IMR-90 (cell line): ENCODE measurements at places on chromosomes 4 and X.

DNA sequence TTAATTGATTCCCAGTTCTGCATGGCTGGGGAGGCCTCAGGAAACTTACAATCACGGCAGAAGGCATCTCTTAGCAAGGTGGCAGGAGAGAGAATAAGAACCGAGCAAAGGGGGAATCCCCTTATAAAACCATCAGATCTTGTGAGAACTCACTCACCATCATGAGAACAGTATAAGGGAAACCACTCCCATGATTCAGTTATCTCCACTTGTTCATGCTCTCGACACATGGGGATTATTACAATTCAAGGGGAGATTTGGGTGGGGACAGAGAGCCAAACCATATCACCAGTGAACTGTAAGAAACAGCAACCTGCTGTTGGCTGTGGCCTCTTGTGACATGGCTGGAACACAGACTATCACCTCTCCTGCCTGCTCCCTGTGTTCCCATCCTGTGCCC is 7.1 kb upstream of the CYTL1 start:
- no peak for DNase-seq

GRCh38 chr4:52861879-52862616 is at the start of gene RASL11B:
Gene RASL11B (plus strand): TSS chr4:52862317. CDS start chr4:52862508, 191 bp downstream.
- peak; percentile 52 for DNase-seq

- DNase-seq, result no peak
Observed at GRCh38 chr4:110544594-110544993, 68.6 kb downstream of the ENPEP start.

DNA sequence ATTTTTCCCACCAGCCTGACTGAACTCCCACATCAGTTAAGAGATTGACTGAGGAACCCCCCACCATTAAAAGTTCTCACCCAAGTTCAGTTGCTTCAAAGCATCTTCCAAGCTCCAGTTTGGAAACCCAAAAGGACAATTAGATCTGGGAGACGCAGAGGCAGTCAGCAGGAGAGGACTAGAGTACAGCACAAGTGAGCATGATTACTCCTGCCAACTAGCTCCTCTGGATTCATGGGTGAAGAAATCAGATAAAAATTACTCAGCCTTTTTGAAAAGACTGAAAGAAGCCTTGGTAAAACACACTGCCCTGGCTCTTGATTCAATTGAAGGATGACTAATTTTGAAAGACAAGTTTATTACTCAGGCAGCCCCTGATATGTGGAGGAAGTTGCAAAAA is 297.5 kb downstream of the ADAM29 start:
- no peak for DNase-seq

DNA sequence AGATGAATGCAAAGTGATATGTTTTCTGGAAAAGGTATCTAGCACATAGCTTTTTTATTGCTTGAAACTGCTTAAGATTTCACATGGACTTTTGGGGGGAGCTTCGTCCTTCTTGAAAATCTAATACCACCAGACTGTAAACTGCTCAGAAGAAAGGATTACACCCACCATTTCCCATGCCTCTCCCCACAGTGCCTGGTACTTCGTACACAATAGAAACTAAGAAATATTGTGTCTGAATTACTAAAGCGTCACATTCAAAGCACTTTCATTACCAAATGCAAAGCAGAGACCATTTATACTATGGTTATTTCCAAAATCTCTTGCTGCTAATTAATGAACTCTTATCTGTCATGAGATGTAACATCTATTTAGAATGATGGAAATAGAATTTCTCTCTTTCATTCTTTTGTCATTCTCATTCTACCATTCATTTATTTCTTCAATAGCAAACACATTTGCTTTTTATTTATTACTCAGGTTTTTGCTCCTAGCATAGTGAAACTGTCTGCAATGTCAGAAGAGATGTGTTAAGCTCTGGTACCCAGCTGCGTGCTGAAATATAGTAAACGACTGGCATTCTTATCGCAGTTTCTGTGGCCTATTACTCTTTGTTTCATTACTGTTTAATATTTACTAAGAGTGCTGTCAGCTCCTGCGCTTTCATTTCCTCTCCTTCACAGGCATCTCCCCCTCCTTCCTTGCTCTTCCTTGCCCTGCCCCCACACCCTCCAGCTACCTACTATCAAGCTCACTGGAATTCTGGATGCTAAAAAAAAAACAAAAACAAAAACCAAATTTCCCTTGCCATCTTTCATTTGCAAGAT is 51.4 kb upstream of the RAPGEF2 start:
- no peak for DNase-seq

DNA sequence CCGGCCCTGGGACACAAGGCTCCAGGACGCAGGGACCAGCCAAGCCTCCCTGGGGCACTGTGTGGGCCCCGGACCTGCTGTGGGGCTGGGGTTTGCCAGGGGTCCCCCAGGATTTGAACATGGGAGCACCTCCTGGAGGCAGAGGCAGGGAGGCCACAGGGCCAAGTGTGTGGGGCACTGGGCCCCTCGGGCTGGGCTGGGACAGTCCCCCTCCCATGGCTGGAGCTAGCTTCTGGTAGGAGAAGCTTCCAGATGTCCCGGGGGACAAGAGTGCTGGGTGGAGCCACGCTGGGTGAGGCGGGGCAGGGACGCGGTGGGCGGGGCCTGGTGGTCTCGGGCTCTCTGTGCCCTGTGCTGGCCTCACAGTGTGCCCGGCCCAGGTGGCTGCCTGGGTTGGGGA is 18.6 kb downstream of the FGFRL1 start:
- DNase-seq, result no peak

DNA sequence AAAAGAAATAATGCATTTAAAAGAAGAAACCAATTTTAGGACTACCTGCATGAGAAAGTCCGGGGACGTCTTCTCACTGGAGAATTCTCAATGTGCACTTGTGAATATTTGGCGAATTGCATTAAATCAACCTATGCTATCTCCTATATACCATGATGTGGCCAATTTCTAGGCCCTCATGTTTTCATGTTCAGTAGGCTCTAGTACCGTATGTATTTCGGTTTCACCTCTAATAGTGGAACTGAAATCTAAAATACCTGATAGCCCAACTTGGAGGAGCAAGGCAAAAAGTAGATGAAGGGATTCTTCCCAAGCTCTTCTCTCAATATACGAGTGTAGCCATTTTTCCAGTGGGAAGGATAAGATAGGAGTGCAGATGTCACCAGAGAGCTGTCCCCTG is 11.4 kb upstream of the FGF2 start:
- DNase-seq, result no peak

- no peak for DNase-seq
Observed at GRCh38 chrX:6432226-6432625, 102.7 kb downstream of the VCX3A start.

DNA sequence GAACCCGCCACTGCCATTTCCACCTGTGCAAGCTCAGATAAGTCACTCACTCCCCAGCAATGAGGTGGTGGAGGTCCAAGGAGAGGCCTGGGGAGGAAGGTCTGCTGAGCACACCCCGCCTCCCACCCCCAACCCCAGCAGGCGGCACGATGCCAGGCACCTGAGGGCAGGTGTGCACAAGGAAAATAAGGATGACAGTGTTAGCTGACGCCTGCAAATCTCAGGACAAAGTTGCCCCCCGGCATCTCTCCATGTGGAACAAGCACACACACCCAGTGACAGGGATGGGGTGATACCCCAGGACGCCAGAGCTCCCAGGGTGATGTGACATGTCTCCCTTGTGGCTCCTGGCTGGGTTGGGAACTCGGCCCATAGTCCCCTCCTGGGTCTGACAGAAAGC is 9.9 kb downstream of the JAKMIP1 start:
- no peak for DNase-seq

GRCh38 chr4:87108142-87108546 is 112.3 kb downstream of the KLHL8 start:
- DNase-seq, result peak; percentile 85

GRCh38 chr4:141174457-141174856 is 41.2 kb upstream of the RNF150 start:
- DNase-seq, result no peak

DNA sequence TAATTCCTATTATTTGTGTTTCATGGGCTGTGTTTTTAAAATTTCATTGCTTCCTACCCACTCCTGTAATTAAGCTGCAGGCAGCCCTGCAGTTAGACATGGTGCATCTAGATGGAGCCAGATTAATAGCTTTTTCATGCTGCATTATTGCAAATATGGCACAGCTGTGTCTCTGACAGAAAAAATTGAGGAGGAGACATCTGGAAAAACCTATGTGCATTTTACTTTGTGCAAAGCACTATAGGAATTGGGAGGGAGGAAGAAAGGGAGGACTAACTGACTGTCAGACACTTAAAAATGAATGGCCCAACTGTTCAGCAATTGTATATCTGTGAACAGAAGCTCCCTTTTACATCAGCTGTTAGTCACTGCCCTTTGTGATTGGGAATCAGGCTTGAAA is 8.1 kb upstream of the RPGR start:
- DNase-seq, result no peak

GRCh38 chrX:3129256-3129655 is 88.0 kb downstream of the ARSF start:
- peak; percentile 28 for DNase-seq

GRCh38 chr4:76256032-76256431 is 4.5 kb downstream of the FAM47E start:
- DNase-seq, result no peak

DNA sequence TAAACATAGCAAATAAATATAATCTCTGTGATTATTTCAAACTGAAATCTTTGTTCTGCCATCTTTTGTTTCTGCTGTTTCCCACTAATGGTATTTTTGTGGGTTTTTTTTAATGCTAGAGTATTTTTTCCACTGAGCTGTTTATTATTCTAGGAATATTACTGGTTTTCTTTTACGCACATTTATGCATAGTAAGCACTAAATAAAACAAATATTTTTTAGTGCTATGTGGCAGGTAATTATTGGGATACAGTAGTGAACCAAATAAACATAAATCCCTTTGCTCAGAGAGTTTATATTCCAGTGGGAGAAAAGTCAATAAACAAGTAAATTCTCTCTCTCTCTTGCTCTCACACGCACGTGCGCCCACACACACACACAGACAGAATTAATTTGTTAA is 397.4 kb downstream of the PRDM5 start:
- no peak for DNase-seq

DNA sequence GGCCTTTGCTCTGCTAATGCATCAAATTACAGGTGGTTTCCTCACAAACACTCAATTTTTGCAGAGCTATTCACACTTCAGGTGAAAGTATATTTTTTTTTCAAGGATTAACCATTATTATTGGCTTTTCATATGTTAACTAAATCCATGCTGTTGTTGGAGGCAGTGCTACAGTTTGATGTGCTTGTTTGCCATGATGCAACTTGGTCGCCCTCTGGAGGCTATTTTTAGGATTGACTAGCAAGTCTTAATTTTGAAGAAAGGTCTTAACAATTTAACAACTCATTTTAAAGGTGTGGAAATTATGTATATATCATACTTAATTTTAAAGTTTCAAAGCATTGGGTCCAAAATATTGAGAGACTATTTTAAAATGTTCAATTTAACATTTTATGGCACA is 168.8 kb upstream of the FAM47A start:
- peak; percentile 58 for DNase-seq

GRCh38 chr4:134560728-134561127 is 359.1 kb upstream of the PABPC4L start:
- DNase-seq, result no peak

DNA sequence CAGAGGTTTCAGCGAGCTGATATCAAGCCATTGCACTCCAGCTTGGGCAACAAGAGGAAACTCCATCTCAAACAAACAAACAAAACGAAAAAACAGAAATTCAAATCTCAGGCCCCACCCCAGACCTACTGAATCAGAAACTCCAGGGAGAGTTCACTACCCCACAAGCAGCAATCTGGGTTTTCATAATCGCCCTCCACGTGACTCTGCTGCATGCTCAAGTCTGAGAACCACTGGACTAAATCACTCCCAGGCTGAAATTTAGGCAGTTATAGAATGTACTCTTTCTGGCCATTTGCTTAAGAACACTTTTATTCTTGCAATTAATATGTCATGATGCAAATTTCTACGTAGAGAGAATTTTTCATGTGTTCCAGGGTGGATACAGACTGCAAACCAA is 287.3 kb downstream of the USP46 start:
- no peak for DNase-seq

DNA sequence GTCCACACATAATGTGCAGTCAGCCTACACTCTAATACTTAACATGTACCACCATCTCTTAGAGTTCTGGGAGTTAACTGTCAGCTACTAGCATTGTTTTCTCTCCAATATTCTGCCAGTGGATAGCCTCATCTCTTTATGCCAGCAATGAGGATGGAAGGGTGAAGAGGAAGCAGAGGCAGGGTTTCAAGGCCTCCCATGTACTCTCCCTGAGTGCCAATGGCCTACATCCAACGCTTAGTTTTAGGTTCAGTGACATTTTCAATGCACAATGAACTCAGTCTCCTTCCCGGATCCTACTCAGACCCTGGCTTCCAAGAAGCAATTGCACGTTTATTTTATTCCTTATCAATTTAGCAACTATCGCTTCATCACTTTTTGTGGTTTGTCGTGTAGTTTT is 686.1 kb downstream of the DMD start:
- DNase-seq, result no peak

GRCh38 chrX:124764354-124764753 is 418.0 kb downstream of the SH2D1A start:
- no peak for DNase-seq

GRCh38 chr4:10117359-10118047 is 904 bp upstream of the WDR1 start:
- DNase-seq, result no peak

DNA sequence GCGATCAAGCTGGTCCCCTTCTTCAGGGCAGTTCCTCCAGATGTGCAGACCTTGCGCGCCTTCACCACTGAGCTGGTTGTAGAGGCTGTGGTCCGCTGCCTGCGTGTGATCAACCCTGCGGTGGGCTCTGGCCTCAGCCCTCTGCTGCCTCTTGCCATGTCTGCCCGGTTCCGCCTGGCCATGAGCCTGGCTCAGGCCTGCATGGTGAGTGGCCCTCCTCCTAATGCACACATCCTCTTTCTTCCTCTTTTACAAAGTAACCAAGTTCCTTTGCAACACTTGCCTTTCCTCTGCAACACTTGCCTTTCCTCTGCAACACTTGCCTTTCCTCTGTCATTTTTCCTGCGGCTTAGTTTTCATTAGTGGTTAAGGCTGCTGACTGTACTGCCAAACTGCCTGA is 1.8 kb downstream of the CCDC22 start:
- DNase-seq, result no peak

GRCh38 chrX:38038501-38038900 is 32.1 kb downstream of the SYTL5 start:
- no peak for DNase-seq

GRCh38 chrX:3963980-3964379 is 250.5 kb upstream of the PRKX start:
- no peak for DNase-seq

GRCh38 chr4:25609976-25610375 is 45.7 kb upstream of the SLC34A2 start:
- DNase-seq, result no peak

- DNase-seq, result no peak
Observed at GRCh38 chr4:128837679-128838078, 28.2 kb downstream of the JADE1 start.

DNA sequence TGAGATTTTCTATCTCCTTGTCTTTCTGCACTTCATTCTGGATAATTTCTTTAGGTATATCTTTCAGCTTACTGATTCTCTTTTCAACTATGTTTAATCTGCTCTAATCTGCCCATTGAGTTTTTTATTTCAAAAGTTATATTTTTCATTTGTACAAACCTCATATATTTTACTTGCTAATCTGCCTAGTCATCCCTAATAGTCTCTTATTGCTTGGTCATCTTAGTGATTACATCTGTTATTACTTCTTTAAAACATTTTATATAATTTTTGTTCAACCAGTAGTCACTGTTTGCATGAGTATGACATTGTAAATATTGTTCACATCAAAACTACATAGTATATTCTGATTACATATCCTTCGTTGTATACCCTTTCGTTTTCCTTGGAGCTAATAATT is 32.4 kb downstream of the KANTR start:
- no peak for DNase-seq
